ENCODE measurements at places on chromosomes 5 and 9. TPM values are rescaled to one million over a fixed set of nuclear protein-coding genes. Genes with fewer than 3 reads are reported as not detected.

The FBXL7 gene
- total RNA-seq = 0.07 TPM

DNA sequence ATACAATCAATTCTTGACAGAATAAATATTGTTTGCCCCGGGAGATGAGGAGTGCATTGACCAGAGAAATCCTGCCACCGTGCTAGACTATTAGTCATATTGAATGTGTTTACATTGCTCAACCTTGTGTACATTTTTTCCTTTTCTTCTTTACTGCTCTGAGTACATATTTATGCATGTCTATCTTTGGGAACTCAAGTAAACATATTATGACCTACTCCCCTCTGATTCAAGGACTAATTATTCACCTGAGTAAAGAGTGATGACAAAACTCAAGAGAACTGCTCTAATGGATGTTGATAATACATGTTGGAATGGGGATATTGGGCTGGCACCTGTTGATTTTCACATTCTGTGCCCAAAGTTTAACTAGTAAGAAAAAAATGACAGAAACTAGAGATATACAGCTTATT, 3.9 kb upstream of the SPINK1 start:
- H3K4me1 ChIP-seq = peaks cover 58% of the 10 kb centered on the region
- no peak overlapping the region for H3K27ac ChIP-seq
- no peaks in the 10 kb centered on the region for H3K27me3 ChIP-seq
- no peaks in the 10 kb centered on the region for H3K36me3 ChIP-seq
- H3K4me3 ChIP-seq = no peak overlapping the region
- peak; percentile 94 for DNase-seq

GRCh38 chr9:21081451-21081850, 3.7 kb upstream of the IFNB1 start:
- no peak for DNase-seq
- no peaks in the 10 kb centered on the region for H3K36me3 ChIP-seq
- no peak overlapping the region for H3K27ac ChIP-seq

- no peak overlapping the region for H3K4me3 ChIP-seq
- H3K27me3 ChIP-seq = no peaks in the 10 kb centered on the region
- DNase-seq = no peak
- H3K27ac ChIP-seq = no peak overlapping the region
Observed at GRCh38 chr9:2745560-2746380, 28.5 kb downstream of the KCNV2 start.

The CCNO gene
- total RNA-seq = 0.07 TPM

The FCN1 gene
- not detected for total RNA-seq

The CDH6 gene
- total RNA-seq = not detected

The FBP2 gene
- total RNA-seq = not detected

GRCh38 chr9:123089040-123089439, 55.6 kb downstream of the GPR21 start:
- no peaks in the 10 kb centered on the region for H3K27me3 ChIP-seq
- no peak for DNase-seq
- H3K36me3 ChIP-seq = peaks cover 12% of the 10 kb centered on the region
- H3K4me1 ChIP-seq = peaks cover 34% of the 10 kb centered on the region
- no peak overlapping the region for H3K27ac ChIP-seq
- H3K4me3 ChIP-seq = no peak overlapping the region

The IL9 gene
- total RNA-seq = not detected

GRCh38 chr5:28132151-28132550, 1093.8 kb upstream of the CDH9 start:
- H3K4me1 ChIP-seq = no peaks in the 10 kb centered on the region
- no peaks in the 10 kb centered on the region for H3K36me3 ChIP-seq
- H3K27me3 ChIP-seq = no peaks in the 10 kb centered on the region
- DNase-seq = no peak
- no peak overlapping the region for H3K27ac ChIP-seq
- H3K4me3 ChIP-seq = no peak overlapping the region

The IFNK gene
- total RNA-seq = not detected

- H3K4me1 ChIP-seq = peaks cover 32% of the 10 kb centered on the region
- no peaks in the 10 kb centered on the region for H3K27me3 ChIP-seq
- peak overlapping the region; percentile 34 for H3K4me3 ChIP-seq
- peak; percentile 26 for DNase-seq
Observed at GRCh38 chr5:123874600-123875201, 362.7 kb downstream of the CSNK1G3 start.

GRCh38 chr5:127970081-127970480, 113.5 kb upstream of the SLC12A2 start:
- no peaks in the 10 kb centered on the region for H3K4me1 ChIP-seq
- DNase-seq = no peak
- no peaks in the 10 kb centered on the region for H3K36me3 ChIP-seq
- no peak overlapping the region for H3K27ac ChIP-seq
- no peak overlapping the region for H3K4me3 ChIP-seq

The TYRP1 gene
- total RNA-seq = not detected

DNA sequence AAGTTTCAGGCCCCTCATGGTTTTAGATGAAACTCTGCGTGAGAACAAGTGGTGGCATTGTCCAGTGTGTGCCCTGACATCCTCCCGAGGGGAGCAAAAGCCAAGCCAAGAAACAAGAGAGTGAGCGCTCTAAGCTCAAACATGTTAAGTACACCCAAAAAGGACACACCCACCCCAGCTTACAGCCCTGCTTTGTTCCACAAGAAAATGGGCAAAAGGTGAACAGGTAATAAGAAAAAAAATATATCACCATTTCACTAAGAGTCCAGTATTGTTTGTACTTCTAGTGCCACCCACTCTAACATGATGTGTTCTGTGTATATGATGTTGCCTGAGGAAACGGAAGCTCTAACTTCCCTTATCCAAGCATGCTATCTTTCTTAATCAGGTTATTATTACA, 278.2 kb downstream of the SLIT3 start:
- H3K4me3 ChIP-seq = no peak overlapping the region
- no peak overlapping the region for H3K27ac ChIP-seq
- DNase-seq = no peak
- no peaks in the 10 kb centered on the region for H3K27me3 ChIP-seq
